NCI-H2029 treated with DMSO at 0.1 percent for 48 hours (cell line): ENCODE measurements at places on chromosomes 1 and 21.
A peak's percentile ranks its signal among the peaks of the same experiment; 100 is the strongest.

DNA sequence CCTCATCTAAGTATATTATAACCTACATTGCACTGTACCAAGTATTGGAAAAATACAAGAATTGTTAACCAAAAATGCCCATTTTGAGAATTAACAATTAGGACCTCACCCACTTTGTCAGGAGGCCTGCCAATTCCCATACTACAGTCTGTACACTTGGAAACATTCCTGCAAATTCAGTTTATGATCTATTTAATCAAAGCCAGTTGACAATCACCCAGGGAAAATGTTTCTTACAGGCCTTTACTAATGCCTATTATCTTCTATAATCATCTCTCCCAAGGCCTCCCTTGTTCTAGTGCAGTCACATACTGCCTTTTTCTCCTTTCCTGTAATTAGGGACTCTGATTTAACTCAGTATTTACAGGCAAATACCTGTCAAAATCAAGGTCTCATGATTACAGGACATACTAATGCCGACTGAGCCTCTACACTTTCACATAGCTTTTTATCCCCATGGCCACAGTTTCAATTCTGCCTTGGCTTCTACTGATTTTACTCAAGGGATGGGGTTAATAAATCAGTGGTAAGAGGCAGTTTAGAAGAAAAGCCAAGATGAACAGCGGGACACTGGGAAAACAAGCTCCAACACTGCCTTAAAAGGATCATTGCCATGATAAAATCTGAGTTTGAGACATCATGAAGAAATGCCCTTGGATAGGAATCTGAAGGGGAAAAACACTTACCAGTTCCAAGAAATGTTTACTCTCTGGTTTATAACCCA lies 338.7 kb downstream of the VAV3 start:
- no peak for DNase-seq

DNA sequence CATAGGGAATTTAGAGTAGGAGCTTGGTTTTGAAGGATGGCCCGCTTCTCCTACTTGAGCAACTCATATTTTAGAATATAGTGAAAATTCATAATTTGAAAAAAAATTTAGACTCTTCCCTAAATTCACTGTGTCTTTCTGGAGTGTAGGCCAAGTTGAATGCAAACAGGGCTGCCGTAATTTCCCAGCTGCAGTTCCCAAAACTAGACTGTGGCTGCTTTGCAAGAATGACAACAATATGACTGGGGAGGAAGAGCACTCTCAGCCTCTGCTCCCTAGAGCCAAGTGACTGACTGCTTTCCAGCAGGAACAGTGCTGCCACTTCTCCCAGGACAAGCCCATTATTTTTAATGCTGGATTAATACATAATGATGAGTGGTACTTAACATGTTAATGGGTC lies 209.0 kb downstream of the RHOU start:
- no peak for DNase-seq

- no peak for DNase-seq
Observed at GRCh38 chr1:41492341-41492848, 7.9 kb upstream of the EDN2 start.

- no peak for DNase-seq
Observed at GRCh38 chr1:154434346-154435085, 29.4 kb downstream of the IL6R start.

- DNase-seq = peak; percentile 37
Observed at GRCh38 chr21:42974832-42975820, 764 bp downstream of the PKNOX1 start.

GRCh38 chr1:117612517-117613248 lies 6.8 kb downstream of the TENT5C start:
- DNase-seq = no peak

GRCh38 chr1:188089461-188089860 lies 1260.7 kb downstream of the PLA2G4A start:
- no peak for DNase-seq

DNA sequence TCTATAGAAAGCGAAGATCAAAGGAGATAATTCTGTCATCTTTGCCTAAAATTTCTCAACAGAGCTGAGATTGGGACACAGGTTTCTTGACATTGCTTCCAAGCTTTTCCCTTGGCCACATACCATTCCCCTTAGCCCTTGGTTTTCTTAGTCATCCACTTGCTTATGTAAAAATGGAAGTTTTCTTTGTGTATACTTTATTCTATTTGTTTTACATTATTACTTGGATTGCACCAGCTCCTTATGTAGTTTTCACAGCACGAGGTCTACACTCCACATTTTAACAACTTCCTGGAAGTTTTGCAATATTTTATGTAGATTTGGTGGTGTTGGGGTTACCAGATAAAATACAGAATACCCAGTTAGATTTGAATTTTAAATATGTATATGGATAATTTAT lies 129.8 kb downstream of the PLA2G4A start:
- DNase-seq = no peak

- DNase-seq = no peak
Observed at GRCh38 chr1:103230061-103230460, 121.7 kb upstream of the COL11A1 start.
